ENCODE measurements at places on chromosomes 11 and 22. TPM values are rescaled to one million over a fixed set of nuclear protein-coding genes. Genes with fewer than 3 reads are reported as not detected.

Gene GTSE1
- total RNA-seq: 6.6 TPM

DNA sequence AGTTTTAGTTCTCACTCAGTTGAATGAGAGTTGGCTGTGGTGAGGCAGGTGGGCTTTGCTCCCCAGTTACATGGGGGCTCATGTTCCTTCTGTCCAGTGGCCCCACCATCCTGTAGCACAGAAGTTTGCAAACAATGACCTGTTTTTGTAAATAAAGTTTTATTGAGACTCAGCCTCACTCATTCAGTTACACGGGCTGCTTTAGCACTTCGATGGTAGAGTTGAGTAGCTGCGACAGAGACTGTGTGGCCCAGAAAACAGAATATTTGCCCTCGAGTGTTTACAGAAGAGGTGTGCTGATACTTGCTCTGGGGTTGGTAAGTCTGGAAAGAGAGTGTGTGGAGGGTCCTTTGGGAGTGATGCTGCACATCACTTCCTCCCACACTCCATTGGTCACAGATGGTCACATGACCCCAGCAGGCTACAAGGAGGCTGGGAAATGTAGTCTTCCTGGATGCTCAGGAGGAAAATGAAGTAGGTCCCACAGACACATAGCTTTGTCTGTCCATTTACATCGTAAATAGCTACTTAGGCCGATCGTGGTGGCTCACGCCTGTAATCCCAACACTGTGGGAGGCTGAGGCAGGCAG, 34.6 kb downstream of the IFT27 start:
- no peak for DNase-seq

GRCh38 chr11:12193515-12194336, 83.3 kb downstream of the MICAL2 start:
- DNase-seq: no peak

DNA sequence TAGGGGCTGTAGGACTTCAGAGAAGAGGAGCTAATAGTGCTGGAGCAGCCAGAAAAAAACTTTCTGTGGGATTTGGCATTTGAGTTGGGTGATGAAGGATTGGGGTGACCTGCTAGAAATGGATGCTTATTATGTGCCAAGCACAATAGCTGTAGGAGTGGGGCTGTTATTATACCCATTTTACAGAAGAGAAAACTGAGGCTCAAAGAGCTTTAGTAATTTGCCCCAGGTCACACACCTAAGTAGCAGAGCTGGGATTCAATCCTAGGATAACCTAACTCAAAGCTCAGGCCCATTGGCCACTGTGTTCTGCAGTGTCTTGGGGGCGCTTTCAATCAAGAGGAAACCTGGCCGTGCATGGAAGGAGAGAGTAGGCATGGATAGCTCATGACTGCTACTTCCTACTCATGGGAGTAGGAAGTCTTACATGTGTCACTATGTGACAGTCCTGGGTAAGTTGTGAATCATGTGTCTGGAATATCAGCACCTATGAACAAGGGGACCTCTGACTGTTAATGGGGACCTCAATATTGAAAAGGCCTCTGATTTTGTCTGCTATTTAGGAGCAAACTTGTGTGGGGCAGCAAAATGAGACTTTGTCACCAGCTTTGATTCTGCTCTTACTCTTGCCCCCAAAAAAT, 6.1 kb upstream of the ELF5 start:
- no peak for DNase-seq

Gene NECTIN1
- total RNA-seq: 18.1 TPM

DNA sequence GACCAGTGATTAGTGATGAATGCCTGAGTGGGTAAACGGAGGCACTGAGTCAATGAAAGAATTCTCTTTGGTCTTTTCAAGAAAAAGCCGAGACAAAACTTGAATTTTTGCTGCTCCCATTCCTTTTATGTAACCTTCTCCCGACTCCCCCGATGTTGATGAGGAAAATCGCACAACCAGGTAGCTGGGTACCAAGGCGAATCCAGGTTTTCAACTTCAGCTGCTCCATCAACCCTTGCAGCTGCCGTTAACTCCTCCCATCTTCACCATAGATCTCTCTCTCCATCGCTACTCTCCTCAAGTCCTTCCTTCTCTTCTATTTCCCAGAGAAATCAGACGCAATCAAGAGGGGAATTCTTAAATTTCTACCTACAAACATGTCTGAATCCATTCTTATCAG, 611 bp upstream of the USP2 start:
- no peak for DNase-seq

GRCh38 chr22:21032868-21033688, 717 bp upstream of the SLC7A4 start:
- DNase-seq: no peak

Gene CD248
- 28.7 TPM for total RNA-seq

Data from urinary bladder (tissue), 4 donors.